NCI-H1436 (cell line): ENCODE measurements at places on chromosomes 7 and 10.

GRCh38 chr7:122040147-122040546 lies 103.9 kb downstream of the AASS start:
- no peak for DNase-seq

DNA sequence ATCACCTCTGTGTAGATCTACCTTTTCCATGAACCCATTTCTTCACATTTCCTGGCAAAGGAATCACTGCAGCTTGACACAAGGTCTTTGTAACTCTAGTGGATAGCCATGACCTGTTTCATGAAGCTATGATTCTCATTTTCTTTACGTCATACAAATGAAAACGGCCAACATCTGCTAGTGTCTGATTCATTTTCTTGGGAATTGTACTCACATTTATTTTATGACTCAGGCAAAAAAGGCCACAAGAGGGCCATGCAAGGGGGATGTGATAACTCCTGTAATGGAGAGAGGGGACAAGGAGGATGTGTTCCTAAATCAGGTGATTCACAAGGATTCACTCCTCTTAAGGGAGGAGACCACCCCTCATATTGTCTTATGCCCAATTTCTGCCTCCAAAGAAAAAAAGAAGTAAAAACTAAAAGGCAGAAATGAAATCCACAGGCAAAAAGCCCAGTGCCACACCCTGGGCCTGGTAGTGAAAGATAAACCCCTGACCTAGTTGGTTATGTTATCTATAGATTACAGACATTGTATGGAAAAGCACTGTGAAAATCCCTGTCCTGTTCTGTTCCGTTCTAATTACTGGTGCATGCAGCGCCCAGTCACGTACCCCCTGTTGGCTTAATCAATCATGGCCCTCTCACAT lies 249.9 kb downstream of the IPMK start:
- no peak for DNase-seq

DNA sequence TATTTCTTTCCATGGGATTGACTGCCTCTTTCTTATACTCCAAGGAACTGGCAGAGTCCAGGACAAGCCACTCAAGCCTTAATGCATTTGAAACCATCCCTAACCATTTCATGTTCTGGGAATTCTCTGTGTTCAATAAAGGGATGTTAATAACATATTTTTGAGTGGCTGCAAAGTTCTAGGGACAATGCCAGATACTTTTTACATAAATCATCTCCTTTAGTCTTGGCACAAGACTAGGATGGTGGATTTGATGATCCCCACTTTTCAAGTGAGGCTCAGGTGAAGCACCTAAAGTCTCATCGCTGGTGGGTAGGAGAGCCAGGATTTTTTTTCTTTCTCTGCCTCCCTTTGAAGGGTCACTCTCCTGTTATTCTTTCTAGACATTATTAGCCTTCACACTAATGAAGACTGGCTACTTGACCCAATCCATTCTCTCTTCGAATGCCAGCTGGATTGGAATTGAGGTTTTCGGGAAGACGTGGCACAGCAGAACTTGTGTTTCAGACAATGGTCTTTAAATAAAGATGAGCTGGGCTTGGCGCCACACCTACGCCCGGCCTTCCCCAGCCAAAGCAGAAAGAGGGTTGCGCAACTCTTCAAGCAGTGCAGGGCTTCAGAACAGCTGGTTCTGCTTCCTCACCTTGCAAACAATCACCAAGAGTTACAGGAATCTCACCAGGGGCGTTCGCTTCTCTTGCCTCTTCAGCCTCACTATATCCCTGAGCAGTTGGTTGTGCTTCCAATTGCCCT lies 73.8 kb upstream of the BMPER start:
- no peak for DNase-seq

GRCh38 chr10:119284679-119285096 lies 77.3 kb downstream of the GRK5 start:
- DNase-seq = no peak

DNA sequence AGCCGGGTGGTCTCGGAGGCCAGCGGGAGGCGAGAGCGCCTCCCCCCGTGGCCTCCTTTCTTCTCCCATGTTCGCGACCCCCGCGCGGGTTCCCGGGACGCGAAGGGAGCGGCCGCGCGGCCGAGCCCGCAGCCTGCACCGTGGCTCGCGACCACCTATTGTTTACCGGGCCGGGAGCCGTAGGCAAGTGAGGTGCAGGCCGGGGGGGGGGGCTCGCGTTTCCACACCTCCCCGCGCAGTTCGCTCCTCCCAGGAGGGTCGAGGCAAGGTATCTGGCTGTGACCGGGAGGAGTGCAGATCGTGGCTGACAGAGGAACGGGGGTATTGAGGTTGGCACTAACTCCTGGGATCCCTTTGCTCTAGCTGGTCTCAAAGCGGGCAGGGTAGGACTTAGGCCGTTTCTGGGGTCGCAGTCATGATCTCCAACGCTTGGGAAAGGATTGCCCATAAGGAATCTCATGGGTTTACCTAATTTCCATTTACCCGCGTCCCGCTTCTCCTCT lies 734 bp downstream of the PTPN12 start:
- peak; percentile 23 for DNase-seq

GRCh38 chr10:97961945-97962344 lies 68.5 kb downstream of the CRTAC1 start:
- no peak for DNase-seq

- no peak for DNase-seq
Measured at GRCh38 chr7:90939666-90940065, 324.6 kb upstream of the FZD1 start.

DNA sequence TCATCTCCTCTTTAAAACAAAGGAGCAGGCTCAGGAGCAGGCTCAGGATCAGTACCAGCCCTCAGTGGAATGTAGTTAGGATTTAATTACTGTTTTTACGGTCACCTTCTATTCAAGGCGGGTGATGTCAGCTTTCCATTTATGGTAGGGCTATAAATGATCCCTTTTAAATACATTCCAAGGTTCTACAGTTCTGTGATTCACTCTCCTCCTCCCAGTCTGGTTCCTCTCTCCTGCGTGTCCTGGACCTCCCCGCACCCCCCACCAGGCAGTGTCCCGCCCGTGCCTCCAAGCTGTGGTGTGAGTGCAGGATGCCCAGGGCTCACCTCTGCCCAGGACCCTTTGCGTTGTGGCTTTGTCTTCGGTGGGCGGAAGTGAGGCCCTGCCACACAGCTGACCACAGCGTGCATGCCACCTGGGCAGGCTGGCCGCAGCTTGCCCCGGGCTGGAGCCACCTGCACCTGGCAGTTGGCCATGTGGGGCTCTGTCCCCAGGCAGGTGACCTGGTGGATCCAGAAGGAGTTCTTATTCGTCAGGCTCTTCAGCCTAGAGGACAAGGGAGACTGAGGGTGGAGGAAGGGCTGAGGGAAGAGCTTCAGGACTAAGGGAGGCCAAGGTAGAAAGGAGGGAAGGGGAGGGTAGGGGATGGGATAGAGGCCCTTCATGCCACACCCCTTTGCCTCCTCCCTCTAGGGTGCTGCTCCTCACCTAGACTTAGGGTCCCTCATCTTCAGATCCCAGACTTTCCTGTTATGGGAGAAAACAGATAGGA lies 9.1 kb downstream of the LOXL4 start:
- DNase-seq = no peak

DNA sequence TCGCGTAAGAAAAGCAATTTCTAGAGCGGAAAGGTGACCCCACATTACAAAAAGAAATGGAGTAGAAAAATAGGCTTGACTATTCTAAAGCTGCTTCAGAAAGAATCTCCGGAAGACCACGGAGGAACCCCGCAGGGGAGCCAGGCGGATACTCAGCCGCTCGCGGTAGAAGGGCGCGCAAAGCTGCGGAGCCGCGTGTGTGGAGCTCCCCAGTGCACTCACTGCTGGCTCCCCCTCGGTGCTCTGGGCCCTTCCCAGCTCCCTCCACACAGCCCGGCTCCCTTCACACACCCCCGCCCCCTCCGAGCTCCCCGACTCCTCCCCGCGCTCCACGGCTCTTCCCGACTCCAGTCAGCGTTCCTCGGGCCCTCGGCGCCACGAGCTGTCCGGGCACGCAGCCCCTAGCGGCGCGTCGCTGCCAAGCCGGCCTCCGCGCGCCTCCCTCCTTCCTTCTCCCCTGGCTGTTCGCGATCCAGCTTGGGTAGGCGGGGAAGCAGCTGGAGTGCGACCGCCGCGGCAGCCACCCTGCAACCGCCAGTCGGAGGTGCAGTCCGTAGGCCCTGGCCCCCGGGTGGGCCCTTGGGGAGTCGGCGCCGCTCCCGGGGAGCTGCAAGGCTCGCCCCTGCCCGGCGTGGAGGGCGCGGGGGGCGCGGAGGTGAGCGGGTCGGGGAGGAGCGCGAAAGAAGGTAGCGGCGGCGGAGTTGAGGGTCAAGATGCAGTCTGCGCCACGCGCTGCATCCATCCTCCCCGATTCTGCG lies at the start of gene STEAP2:
TSS of gene STEAP2 (plus strand) at position 350 of the 758 bp plus-strand sequence. CDS start 13,343 bp downstream, outside the sequence.
- peak; percentile 28 for DNase-seq

GRCh38 chr10:23870651-23871610 lies 338.0 kb upstream of the KIAA1217 start:
- no peak for DNase-seq

DNA sequence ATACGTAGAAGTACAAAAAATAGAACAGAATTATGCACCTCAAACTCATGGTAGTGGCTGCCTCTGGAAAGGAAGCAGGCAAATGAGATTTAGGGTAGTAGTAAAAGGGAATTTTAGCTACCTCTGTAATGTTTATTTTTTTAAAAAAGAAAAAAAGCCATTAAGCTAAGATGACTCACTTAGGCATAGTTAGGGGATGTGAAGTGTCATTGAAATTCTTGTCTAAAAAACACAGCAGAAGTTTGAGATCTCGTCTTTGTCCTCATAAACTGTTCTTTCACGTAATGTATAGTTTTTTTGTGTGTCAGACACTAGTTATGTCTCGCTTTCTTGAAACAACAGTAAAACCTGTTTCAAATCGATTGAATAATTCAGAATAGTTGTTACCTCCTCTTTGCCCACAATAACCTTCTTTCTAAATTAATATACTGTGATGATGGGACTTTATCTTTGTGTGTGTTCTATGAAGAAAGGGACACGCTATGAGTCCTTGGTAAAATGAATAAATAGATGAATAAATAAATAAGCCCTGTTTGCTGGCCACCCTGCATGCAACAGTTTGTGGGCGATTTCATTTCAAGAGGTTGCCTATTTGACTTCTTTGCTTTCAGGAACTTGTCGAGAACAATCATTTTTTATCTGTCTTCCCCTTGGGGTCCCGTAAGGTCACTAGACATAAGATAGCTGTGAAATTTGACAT lies 14.5 kb upstream of the FBXW4 start:
- DNase-seq = no peak

DNA sequence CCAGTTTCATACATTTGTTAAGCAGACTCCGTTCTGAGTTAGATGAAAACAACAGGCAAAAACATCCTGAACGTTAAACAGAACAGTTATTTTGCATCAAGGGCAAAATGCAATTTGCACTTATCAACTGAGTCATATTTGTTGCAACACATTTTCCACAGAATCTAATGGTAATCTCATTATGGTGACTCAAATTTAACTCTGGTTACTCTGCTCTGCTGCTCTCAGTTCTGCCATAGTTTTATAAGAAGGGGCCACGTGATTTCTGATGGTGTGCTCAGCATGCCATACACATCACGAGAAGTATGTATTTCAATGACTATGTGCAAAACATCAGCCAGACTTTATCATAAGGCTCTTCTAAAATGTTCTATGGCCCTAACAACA lies 148.8 kb downstream of the CHCHD3 start:
- DNase-seq = no peak

DNA sequence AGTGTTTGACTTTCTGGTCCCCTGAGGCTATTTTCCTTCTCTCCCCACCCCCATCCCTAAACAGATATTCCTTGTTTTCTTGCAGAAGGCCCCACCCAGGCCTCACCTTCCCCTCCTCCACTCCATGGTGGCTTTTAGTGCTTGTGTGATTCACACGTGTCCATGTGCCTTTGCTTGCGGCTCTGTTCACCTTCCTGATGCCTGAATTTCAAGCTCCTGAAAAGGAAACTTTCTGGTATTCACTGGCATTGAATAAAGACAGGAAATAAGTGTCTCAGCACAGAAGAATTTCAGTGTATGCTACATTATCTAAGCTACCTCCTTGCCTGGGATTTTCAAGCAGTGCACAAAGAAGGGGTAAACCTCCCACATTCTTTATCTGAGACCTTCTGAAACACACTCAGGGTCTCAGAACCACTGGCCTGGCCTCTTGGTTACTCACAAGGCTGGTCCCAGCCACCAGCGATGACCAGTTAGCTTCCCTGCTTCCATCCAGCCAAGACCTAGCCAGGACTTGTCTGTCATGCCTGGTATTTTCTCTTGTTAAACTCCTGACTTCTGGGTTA lies 17.2 kb upstream of the UBE2H start:
- no peak for DNase-seq

DNA sequence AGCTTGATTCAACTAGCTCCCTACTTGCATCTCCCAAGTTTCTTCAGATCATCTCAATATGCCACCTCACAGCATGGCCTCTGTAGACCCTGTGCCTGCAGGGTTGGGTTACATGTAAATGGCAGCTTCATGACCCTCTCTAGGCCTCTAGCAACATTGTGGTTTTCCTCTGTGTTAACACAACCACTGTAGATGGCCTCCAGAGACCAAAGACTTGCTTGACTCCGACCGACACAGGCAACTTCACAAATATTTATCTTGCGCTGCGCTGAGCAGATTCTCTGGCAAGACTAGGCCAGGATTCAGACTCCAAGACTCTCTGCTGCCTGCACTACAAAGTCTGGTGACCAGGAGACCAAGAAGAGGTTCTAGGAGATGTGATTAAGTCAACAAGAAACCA lies 75.9 kb downstream of the CNOT4 start:
- no peak for DNase-seq

DNA sequence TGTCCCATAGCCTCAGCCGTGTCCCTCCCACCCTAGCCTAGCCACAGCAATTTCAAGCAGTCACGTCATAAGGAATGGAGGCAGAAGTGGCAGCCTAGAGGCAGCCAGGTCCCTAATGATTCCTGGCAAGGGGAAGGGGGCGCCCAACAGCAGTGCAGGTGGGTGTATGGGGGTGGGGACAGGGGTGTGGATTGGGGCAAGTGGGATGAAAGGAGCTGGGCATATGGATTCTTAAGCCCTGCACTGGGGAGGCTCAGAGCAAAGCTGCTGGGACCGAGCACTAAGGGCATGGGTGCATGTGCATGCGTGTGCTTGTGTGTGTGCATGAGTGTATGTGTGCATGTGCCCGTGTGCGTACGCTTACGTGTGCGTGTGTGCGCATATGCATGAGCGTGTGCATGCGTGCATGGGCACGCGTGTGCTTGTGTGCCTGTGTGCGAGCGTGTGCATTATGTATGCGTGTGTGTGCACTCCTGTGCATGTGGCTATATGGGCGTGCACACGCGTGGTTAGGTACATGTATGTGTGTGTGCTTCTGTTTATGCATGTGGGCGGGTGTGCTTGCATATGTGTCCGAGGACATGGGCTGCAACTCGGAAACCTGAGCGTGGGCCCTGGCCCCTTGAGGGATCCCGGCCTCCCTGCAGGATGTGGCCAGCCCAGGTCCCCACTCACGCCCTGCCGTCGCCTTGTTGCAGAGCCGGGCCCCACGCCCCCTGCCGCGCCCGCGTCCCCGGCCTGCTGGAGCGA lies 34.1 kb downstream of the SH2B2 start:
- DNase-seq = no peak

GRCh38 chr10:118495499-118495898 lies 99.9 kb downstream of the PRLHR start:
- DNase-seq = no peak

DNA sequence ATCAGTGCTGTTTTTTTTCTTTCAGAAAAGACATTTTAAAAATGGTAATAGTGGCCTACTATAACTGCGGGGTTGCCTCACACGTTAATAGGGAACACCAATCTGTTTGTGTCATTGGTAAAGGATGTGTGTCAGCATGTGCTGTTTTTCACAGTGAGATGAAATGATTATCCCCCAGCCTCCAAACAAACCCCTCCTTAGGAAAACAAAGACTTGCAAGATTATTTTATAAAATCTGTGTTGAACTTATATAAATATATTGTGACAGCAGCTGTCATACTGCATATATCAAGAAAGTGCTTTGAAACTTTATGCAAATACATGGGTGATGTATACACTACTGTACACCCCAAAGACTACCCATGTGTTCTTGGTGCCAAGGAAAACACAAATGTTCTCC lies 125.8 kb downstream of the BMPER start:
- DNase-seq = no peak
